Stimulated activated CD4-positive, alpha-beta T cell treated with anti-CD3 and anti-CD28 coated beads, Interleukin-1b, Interleukin-23, amount 100 ng/mL, for 1 hour (primary cell): ENCODE measurements at places on chromosomes 12 and 14.

DNA sequence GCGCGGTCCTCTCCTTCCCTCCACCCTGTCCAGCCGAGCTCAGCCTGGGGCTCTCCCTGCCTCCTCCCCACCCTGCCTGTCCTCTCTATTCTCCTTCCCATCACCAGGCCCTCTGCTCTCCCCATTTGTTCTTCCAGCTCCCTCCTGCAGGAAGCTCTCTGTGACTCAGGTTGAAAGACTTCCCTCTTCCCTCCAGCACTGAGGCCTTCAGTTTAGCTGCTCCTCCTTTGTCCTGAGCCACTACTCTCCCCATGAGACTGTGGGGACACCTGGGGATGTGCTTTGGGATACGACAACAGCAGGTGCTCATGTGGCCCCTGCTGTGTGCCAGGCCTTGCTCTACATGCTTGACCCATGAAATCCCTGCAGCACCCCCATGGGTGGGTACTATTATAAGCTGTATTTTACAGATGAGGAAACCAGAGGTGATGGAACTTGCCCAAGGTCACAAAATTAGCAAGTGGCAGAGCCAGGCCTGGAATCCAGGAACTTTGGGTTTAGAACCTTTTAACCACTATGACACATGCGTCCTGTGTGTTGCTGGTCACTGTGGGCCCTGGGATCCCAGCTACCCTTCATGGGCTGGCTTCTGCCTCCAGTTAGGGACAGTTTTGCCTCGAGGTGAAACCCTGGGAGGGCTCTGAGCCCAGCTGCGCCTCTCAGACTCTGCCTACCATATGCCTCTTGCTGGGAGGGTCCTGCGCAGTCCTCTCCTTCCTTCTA lies 5.5 kb downstream of the KRT80 start:
- no peak for DNase-seq

- no peak for DNase-seq
Observed at GRCh38 chr12:89568484-89568883, 42.6 kb upstream of the POC1B start.

DNA sequence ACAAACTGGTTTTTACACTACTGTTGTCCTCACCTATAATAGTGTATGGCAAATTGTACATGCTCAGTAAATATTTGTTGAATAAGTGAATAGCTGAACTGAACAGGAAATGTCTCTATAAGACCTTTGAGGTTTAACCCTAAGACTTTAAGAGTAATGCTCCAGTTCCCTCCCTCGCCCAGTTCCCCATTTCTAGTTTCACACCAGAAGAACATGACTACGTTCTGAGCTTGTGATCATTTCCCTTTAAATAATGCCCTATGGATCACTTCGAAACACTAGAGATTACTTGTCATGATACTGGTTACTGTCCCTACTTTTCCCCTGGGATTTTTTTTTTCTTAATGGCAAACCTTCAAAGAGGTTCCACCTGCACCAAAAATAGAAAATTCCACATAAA lies 69.3 kb downstream of the PRKD1 start:
- no peak for DNase-seq

GRCh38 chr14:32683679-32684078 lies 255.0 kb upstream of the NPAS3 start:
- no peak for DNase-seq

DNA sequence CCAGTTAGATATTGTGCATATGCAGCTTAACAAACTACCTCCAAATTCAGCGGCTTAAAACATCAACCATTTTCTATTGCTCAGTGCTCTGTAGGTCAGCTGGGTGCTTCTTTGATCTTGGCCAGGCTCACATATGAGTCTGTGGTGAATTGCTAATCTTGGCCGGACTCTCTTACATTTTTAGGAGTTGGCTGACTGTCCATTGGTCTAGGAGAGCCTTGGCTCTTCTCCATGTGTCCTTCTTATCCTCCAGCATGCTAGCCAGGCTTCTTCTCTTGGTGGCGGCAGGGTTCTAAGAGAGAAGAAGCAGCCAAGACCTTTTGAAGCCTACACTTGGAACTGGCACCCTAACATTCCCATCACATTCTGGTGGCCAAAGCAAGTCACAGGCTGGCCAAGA lies 174.3 kb upstream of the PWP1 start:
- DNase-seq = no peak

GRCh38 chr12:107529991-107530390 lies 155.6 kb upstream of the PWP1 start:
- DNase-seq = no peak

DNA sequence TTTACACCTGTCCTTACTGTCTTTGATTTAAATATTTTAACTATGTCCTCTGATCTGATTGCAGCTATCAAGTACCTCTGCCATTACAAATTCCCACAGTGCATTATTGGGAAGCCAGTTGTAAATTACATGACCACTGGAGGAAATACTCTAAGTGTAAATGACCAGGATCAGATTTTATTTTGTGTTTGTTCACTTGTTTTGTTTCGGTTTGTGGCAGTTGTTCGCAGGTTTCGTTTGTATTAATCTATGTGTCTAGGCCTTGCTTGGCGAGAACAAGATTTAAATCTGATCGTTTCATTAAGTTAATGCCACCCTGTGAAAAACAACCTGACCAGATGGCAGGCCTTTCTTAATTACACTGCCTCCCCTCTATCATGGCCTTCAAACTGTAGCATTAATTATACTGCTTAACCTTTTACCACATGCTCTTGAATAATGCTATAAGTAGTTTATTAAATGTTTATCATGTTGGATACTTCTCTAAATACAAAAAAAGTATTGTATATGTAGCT lies 990.1 kb downstream of the TMTC2 start:
- no peak for DNase-seq

DNA sequence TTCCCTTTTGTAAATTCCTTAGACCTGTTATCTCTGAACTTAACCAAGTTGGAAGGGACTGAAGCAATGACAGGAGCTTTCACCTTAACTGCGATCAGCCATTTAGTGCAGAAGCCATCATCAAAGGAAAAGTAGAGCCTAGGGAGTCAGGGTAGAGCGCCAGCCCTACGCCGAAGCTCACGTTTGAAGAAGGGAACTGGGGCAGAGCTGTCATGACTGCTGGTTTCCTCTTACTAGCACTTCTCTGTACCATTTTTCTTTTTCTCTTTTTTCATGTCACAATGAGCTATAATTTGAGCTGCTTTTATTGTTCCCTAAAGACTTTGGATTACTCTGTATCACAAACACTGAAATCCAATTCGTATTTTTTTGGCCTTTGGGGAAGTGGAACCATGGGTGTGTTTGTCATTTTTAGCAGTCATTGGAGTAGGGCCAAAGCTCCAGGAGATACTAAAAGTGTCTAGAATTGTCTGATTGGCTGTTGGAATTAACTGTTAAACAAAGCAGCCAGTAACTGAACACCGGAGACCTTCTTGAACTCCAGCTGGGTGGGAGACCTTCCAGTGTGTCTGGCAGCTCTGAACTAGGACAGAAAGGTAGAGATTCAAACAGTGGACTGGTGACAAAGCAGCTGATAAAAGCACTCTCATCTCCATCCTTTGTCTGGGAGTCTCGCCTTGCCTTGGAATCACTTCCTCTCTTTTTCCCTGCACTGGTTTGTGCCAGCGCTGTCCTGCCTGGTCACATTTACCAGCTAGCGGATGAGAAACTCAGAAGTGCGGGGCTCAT lies 9.1 kb downstream of the MTRFR start:
- DNase-seq = no peak

DNA sequence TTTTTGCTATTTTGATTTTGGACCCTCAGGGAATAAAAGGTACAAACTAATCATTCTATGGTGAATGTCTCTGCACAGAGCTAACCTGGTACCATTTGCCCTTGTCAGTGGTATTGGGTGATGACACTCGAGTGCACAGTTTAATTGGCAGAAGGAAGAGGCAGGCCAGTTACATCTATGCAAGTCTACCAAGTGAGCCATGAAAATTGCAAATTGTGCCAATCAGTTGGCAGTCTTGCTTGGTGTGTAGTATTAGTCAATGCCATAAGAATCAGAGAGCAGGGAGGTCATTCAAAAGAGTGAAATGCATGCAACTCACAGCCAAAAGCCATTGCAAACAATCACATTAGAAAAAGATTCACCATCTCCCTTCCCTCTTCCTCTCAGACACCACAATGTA lies 479.6 kb downstream of the ADAMTS20 start:
- DNase-seq = no peak

- DNase-seq = no peak
Observed at GRCh38 chr12:29673346-29673745, 110.4 kb downstream of the TMTC1 start.

DNA sequence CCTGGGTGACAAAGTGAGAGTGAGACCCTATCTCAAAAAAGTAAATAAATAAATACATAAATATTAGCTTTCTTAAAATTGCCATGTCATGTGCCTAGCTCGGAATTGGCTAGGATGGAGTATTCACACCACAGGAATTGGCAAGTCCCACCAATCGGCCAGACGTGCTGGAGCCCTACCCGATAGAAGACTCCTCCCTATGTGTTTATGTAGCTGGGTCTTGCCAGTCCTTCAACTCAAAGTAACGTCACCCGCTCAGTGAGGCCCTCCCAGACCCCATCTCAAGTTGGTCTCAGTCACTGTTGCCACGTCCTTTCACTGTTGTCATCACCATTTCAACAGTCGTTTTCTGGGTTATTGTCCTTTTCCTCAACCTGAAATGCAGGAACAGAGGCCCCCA lies 20.2 kb downstream of the VRTN start:
- no peak for DNase-seq

GRCh38 chr12:49296836-49297694 lies 2.1 kb downstream of the PRPH start:
- DNase-seq = no peak

GRCh38 chr12:66605293-66605692 lies 73.6 kb downstream of the GRIP1 start:
- DNase-seq = no peak

DNA sequence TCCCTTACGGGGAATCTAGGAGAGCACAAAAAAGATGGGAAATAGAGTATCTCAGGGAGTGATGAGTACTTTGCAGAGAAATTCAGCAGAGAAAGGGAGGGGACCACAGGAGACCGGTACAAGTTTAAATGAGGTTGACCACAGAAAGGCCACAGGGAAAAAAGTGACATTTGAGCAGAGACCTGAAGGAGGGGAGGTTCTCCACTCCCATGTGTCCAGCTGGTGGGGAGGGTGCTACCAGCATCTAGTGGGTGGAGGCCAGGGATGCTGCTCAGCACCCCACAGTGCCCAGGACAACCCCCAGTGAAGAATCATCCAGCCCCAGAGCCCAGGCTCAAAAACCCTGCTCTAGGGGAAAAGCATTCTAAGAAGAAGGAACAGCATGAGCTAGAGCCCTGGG lies 34.6 kb downstream of the TESC start:
- no peak for DNase-seq

DNA sequence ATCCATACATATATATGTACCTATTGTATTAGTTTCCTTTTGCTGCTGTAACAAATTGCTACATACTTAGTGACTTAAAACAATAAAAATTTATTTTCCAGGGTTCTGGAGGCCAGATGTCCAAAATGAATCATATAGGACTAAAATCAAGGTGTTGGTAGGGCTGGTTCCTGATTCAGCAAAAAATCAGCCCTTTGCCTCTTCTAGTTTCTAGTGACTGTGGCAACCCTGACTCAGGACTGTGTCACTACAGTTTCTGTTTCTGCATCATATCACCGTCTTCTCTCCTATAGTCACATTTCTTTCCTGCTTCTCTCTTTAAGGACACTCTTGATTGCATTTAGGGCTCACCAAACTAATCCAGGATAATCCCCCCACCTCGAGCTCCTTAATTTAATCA lies 386.3 kb upstream of the TBX3 start:
- DNase-seq = no peak

- DNase-seq = no peak
Observed at GRCh38 chr12:50638482-50638880, 125.4 kb upstream of the ATF1 start.

DNA sequence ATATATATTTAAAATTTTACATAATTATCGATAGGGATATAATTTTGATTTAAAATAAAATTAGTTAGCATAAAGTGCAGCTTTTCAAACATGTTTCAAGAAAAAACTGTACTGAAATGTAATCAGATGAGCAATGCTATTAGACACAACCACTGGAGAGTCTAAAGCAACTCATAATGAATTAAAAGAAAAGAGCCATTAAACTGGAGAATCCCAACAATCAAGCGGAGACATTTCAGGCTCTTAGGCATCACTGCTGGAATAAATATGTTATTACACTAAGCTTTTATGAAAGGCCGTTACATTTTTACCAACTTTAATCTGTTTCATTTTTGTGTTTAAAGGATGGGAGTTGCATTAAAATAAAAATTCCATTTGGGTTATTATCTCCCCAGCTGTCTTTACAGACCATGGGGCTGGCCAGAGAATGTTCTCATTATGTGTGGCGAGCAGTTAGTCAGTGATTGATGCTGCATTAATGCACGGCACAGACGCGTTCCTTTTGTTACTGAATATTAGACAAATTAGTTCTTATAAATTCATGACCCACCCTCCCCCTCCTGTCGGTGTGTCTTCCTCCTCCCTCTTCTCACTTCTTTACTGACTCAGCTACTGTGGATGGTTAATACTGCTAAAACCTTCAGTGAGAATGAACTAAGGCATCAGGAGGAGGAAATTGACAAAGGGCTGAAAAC lies 156.8 kb downstream of the PDZRN4 start:
- DNase-seq = no peak

GRCh38 chr14:53034688-53035230 lies 83.9 kb upstream of the FERMT2 start:
- no peak for DNase-seq

- no peak for DNase-seq
Observed at GRCh38 chr12:65113621-65114035, 7.5 kb downstream of the WIF1 start.

- DNase-seq = no peak
Observed at GRCh38 chr12:119775246-119775895, 101.7 kb downstream of the CIT start.

DNA sequence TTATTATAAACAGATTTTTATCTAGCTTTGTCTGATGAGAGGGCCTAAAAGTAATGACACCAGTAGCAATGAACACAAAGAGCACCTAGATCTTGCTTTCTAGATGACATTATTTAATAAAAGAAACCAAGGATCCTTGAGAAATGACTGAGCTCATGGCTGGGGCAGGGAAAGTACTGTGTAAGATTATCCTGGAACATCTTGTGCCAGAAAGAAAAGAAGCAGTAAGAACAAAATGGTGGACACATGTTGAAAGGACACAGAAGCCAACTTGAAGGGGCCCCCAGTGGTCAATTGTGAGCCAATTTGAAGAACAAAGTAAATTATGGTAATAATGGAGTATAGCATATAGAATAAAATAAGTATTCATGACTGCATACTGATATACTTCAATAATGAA lies 10.0 kb downstream of the IFNG-AS1 start:
- no peak for DNase-seq

DNA sequence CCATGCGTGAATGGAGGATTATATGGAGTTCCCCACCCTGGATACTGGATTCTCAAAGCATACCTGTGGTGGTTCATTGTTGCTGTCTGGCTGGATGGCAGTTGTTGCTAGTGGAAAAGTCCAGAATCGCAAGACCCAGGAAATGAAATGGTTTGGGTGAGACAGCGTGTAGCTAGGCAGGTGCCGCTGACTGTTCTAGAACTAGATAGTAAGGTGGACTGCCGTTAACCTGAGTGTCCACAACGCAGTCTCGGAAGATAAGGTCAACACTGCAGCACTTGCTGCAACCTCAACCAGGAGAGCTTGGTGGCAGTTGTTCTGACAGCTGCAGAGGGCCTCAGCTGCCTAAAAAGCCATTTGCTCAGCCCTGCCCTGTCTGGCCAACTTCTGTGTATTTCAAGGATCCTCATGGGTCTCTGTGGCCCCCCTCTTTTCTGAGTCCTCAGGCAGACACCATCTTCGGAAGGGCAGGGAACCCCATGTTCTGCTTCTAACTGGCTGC lies 15.5 kb upstream of the IRF2BPL start:
- no peak for DNase-seq

- DNase-seq = no peak
Observed at GRCh38 chr12:75864161-75864560, 167.4 kb downstream of the PHLDA1 start.
